ENCODE measurements at places on chromosomes 1 and 21.

DNA sequence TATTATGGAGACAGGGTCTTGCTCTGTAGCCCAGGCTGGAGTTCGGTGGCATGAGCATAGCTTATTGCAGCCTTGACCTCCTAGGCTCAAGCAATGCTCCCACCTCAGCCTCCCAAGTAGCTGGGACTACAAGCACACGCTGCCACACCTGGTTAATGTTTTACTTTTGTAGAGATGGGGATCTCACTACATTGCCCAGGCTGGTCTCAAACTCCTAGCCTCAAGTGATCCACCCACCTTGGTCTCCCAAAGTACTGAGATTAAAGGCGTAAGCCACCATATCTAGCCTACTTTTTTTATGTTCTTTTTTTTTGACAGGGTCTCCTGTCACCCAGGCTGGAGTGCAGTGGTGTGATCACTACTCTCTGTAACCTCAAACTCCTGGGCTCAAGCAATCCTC, 5.9 kb upstream of the BCL2L15 start:
- DNase-seq: no peak

- no peak for DNase-seq
Observed at GRCh38 chr1:15264769-15265168, 17.7 kb downstream of the FHAD1 start.

DNA sequence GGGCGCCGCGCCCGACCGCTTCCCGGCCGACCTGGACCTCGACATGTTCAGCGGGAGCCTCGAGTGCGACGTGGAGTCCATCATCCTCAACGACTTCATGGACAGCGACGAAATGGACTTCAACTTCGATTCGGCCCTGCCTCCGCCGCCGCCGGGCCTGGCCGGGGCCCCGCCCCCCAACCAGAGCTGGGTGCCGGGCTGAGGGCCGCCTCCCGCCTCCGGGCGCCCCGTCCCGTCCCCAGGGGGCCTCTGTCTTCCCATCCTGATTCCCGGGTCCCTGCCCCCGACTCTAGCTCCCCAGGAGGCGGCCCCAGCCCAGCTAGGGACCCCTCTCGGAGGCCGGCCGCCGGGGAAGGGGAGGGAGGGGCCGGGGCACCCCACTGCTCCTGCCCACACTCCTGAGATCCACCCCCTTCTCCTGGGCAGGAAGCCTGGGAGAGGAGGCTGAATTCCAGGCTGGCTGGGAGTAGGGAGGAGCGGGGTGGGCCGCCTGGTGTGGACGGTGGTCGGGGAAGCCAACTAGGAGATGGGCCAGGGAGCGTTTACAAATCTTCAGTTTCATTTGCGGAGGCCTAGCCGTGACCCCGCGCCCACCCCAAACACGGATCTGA, 21.4 kb downstream of the FOXO6 start:
- DNase-seq: no peak

DNA sequence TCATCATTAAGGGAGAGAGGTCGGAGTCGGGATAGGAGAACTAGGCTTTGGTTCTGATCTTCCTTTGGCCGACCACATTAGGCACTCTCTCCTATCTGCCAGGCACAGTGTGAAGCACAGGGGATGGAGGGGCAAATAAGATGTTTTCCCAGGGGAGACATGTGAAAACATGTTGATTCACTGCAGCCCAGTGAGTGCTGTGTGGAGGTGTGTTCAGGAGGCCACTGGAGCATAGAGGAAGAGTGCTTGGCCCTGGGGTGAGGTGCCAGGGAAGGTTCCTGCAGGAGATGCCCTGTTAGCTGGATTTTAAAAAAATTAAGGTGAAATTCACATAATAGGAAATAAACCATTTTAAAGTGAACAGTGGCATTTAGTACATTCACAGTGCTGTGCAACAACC, 3.7 kb downstream of the VANGL2 start:
- DNase-seq: no peak

- no peak for DNase-seq
Observed at GRCh38 chr1:36088265-36088576, 471 bp upstream of the ADPRS start.

DNA sequence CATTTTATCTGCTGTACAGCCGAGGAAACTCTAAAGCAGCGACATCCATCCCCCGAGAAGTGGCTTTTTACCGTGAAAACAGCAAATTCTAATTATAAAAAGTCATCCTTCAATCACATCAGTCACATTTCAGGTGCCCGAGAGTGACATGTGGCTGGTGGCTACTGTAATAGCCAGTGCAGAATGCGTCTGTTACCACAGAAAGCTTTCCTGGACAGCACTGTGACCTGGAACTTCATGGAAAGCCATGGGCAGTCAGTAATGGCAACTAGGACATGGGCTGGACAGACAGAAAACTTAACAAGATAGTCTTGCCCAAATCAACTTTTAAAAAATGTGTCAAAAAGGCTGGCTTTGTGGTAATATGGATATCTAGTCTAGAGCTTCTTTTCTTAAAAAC, 106.6 kb downstream of the BCAR3 start:
- no peak for DNase-seq

- DNase-seq: no peak
Observed at GRCh38 chr21:44907966-44908895, 12.5 kb downstream of the ITGB2 start.

DNA sequence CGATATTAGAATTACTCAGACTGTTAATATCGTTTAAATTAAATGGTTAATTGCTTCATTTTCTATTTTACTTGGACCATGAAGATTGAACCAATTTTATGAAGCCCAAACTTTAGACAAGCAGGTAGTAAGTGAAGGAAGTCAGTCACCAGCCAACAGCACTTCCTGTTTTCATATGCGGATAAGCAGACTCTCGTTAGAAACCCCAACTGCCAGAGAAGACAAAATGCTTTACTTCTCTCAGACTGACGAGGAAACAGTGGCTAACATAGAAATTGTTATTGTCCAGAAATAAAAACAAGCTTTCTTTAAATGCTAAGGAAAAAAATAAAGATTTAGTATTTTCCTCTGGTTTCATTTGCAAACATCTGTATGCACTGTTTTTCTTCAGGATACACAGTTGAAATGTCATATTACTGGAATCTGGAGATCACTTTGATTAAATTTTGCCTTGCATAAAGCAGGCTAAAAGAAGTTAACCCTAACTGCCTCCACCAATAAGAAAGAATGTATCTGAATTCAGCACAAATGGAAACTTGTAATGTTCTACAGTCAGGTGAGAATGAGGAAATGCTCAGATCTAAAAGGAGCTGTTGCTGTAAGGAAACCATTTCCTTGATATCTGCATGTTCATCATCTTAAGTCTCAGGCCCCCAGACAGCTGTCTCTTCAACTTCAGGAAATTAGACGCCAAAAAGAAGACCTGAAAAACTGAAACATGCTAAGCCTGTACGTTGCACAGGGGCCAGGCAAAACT, 129.8 kb upstream of the SAMSN1 start:
- DNase-seq: no peak

- no peak for DNase-seq
Observed at GRCh38 chr21:27265949-27266348, 299.1 kb upstream of the ADAMTS5 start.

- no peak for DNase-seq
Observed at GRCh38 chr1:221797506-221797905, 55.6 kb upstream of the DUSP10 start.

DNA sequence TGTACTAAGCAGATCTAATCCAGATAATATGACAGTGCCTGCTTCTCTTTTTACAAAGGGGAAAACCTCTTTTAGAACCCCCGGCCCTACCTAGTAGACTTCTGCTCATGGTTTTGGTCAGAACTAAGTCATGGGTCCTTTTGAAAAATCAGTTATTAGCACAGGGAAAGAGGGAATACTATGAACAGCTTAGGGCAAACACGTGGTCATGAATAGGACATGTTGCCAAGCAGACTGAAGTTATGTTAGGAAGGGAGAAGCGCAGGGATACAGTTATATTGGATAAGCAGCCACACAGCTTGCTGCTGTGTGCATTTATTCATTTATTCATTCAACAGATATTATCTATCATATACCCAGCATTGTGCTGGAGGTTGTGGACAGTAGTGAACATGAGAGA, 25.3 kb upstream of the IGSF3 start:
- DNase-seq: no peak

GRCh38 chr1:45385302-45385701, 45.1 kb upstream of the MUTYH start:
- no peak for DNase-seq

- no peak for DNase-seq
Observed at GRCh38 chr1:167551362-167551761, 2.2 kb downstream of the CREG1 start.

DNA sequence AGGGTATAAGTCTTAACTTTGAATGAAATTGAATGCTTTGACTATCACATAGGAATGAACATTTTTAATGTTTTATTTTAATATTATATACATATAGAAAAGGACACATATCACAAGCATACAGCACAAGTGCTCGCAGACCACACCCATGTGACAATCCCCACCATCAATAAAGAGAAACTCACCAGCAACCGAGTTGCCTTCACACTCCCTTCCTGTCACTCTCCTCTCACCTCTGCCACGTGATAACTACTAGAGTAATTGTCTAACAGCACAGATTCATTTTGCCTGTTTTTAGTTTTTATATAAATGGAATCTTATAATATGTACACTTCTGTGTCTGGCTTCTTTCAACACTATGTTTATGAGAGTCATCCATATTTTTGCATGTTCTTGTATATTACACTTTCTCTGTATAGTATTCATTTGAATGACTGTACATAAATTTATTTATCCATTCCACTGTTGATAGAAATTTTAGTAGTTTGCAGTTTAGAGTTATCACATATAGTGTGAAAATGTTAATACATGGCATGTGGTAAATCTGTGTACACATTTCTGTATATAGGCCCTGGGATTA, 304.9 kb upstream of the DUSP10 start:
- DNase-seq: no peak

- no peak for DNase-seq
Observed at GRCh38 chr1:6435129-6435528, 10.6 kb downstream of the ESPN start.

DNA sequence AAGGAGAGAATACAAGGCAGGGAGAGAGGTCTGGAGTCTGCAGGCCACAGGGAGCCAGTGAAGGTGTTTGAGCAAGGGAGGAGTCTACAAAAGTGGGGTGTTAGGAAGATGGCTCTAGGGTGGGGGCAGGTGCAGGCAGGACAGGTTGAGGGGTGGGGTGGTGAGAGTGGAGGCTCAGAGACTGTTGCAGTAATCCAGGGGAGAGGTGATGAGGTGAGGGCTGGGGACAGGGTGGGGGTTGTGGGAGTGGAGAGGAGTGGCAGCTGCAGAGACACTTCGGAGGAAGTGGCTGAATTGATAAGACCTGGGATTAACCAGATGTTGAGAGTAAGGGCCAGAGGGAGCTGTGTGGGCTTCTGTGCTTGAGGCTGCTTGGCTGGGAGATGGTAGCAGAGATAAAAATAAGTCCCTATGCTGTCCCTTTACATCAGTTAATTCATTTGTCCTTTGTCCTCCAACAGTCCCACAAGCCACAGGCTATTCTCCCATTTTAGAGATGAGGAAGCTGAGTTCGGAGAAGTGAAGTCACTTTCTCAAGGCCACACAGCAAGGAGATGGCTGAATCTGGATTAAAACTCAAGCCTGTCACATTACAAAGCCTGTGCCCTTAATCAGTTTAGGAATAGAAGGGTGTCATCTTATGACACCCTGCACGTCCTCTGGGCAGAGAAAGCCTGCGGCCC, 54.8 kb upstream of the SYNC start:
- no peak for DNase-seq

GRCh38 chr1:1925437-1926345, 6.6 kb upstream of the TMEM52 start:
- DNase-seq: no peak

DNA sequence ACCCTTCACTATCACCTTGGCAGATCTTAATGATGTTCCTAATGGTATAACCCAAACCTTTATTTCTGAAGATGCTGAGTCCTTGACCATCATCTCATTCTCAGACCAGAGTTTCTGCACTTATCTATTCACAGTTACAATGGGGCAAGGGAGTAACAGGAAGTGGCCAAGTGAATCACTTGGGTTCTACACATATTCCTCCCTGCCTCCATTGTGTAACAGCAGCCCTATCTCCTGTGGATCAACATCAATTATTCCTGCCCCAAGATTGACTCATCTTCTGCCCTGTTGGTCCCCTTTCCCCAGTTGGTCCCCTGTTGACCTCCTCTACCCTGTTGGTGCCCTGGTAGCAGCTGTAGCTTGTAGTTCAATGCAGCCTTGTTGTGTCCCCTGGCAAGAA, 10.3 kb upstream of the S100A7 start:
- no peak for DNase-seq

DNA sequence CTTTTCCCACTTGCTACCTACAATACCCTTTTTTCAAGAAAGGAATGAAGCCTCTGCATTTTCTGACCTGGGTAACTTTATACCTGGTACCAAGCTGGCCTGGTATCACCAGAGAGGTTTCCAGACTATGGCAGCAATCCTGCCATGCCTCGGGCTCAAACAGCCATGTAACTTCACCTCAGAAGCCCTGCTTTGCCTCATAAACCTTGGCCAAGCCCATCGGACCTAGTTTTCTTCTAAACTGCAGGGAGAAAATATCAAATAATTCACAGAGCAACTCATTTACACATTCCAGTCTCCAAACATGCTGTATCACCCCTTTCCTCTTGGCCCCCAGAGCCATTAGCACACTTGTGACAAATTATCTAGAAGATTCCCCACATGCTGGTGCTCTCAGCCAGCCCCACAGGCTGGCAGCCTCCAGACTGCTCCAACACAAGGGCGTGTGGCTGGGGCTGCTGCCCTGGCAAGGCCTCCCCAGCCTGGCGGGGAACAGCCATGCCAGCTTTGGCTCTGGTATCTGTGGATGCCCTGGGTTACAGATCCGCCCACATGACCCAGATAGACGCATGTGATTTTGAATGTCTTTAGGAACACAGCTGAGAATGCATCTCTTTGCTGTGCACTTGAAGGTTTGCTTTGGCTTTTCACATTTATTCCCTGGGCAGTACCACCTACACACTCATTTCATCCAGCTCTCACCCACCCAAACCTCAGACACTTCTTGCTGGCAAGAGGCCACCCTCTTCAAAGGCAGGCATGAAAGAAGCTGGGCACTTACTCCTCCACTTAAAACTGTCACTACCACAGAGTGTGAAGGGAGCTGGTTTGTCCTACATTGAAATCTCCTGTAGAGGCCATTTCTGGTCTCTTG, 70.0 kb upstream of the BCAR3 start:
- DNase-seq: no peak

GRCh38 chr1:90174246-90174645, 179.3 kb downstream of the ZNF326 start:
- DNase-seq: no peak

GRCh38 chr1:9302745-9303524, 10.2 kb downstream of the SPSB1 start:
- no peak for DNase-seq

GRCh38 chr1:97158691-97159096, 437.1 kb downstream of the PTBP2 start:
- DNase-seq: no peak

DNA sequence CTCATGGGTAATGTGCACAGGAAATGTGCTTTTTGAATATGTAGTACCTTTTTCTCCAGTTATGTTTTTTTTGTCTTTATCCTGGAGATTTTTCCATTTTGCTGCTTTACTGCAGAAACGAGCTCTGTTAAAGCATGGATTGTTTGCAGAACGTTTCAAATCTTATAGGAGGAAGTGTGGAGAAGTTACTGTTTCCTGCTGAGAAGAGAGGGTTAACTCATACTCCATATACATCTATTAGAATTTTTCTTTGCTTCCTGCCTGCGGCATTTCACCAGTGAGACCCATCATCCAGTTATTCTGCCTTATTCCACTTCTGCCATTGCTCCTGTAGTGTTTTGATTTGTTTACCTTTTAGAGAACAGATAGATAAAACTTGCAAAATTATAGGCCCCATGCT, 2.0 kb downstream of the RPRD2 start:
- no peak for DNase-seq
